ENCODE measurements at places on chromosomes 6 and 20.

DNA sequence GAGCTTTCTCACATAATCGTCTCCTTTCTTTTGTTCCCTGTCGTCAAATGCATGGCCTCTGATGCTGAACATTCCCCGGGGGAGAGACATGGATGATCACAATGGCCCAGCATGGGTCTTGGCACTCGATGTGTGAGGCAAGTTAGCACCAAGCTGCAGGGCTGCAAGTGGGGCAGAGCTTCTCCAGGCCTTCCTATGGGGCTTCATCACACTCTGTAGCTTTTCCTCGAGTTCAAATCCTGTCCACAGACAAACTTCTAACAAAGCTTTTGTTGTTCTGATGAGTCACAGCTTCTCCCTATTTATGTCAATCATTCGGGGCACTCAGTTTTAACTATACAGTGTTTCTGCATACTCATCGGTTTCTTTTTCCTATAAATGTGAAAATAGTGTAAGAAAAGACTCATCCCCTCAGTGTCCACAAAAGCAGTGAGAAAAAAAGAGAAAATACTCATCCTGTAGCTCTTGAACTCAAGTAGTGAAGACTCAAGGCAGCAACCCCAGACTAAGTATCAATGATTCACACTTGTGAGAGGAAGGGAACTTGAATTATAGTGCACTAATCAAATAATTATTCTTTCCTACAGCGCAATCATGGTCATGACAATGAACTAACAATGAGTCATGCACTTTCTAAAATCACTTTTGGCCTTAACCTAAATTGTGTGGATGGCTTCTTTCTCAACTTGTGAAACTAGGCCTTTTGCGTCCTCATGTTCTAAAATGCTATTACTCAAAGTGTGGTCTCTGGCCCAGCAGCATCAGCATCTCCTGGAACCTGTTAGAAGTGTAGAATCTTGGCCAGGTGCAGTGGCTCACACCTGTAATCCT lies 68.4 kb upstream of the NOX3 start:
- H3K27me3 ChIP-seq = no peaks in the 10 kb centered on the region
- no peaks in the 10 kb centered on the region for H3K36me3 ChIP-seq
- peak overlapping the region; percentile 89 for H3K27ac ChIP-seq
- peaks cover 24% of the 10 kb centered on the region for H3K4me1 ChIP-seq

GRCh38 chr6:74356391-74356790 lies 660.4 kb downstream of the CD109 start:
- no peaks in the 10 kb centered on the region for H3K4me1 ChIP-seq
- no peak overlapping the region for H3K4me3 ChIP-seq
- H3K27me3 ChIP-seq = no peaks in the 10 kb centered on the region
- no peak for DNase-seq

DNA sequence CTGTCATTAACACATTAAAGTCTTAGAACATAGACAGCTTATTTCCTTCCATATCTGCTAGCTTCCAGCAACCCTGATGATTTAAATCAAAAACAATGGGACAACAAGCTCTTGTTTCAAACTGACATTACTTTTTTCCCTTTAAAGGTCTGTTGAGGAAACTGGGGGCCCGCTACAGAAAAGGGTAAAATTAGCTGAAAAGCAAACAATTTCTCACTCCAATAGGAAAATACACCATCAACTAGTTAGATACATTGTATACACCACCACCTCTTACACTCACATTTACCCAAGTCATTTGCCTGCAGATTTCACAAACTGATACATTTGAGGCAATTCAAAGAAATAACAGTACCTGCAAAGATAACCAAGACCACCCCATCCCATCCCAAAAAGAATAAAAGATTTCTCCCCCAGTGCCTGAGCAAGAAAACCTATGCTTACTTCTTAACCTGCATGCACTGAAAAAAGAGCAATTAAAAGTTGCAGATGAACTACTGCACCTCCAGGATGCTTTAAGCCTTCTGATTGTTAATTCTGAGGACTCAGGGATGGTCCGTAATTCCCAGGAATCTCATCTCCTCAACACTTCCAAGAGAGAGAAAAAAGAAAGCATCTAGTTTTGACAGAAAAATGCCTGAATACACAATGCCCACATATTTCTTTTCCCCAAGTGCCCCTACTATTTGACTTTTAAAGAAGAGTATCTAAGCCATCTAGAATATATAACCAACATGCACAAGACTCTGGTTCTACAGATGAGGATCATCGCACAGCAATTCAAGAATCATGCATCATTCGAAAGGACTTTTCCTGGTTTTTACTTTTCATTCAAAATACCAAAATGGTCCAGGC lies 5.6 kb downstream of the ZMYND8 start:
- H3K36me3 ChIP-seq = peaks cover 17% of the 10 kb centered on the region
- H3K4me3 ChIP-seq = no peak overlapping the region
- no peaks in the 10 kb centered on the region for H3K27me3 ChIP-seq
- peak overlapping the region; percentile 6 for H3K27ac ChIP-seq
- H3K4me1 ChIP-seq = peaks cover 27% of the 10 kb centered on the region

DNA sequence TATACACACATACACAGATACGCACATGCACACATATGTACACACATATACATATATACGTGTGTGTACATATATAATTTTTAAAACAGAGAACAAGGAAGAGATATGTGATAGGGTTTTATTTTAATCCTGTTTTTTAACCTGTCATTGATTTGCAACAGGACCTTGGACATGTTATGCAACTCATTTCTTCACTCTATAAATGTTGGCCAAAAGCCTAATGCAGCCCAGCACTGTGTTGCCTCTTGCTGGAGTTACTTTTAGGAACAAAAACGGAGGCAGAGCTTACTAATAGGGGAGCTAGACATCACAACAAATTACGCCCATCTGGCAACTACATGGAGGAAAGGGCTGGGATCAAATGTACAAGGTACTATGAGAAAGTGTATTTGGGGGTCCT lies 179.9 kb upstream of the TAB2 start:
- peaks cover 23% of the 10 kb centered on the region for H3K36me3 ChIP-seq
- H3K27me3 ChIP-seq = no peaks in the 10 kb centered on the region
- H3K4me3 ChIP-seq = no peak overlapping the region
- H3K27ac ChIP-seq = no peak overlapping the region
- H3K4me1 ChIP-seq = peaks cover 52% of the 10 kb centered on the region
- DNase-seq = no peak

DNA sequence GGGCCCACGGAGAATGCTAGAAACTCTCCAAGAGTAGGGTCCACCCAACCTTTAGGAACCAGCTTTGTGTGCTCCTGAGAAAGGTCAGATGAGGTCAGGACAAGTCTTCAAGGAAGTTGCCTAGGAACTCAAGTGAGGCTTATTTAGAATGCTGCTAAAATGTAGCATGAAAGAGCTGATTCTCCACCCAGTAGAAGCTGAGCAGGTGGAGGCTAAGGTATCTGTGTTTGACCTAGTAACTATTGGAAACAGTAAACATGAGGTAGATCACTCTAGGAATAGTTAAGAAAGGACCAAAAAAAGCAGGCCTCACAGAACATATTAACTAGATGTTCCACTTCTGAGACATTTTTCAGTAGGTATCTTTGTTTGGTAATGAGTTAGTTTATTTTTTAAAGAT lies 13.9 kb downstream of the CEP43 start:
- H3K36me3 ChIP-seq = peaks cover 16% of the 10 kb centered on the region
- H3K4me3 ChIP-seq = no peak overlapping the region
- no peak overlapping the region for H3K27ac ChIP-seq

DNA sequence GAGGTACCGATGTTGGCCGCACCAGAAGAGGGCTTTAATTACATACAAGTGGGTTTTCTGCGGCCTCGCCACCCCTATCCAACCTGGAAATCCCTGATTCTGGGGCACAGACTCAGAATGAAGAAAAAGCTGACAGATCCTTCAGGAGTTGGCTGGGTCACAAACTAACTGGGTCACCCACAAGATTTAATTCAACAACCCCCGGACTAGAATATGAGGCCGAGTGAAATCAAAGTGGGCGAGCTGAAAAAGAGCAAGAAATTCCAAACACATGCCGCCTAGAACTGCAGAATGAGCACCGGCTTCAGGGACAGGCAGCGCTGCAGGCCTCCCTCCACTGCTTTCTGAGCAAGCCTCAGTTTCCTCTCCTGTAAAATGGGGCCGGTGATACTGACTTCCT lies 30.0 kb downstream of the GRM4 start:
- no peak for DNase-seq
- no peaks in the 10 kb centered on the region for H3K4me1 ChIP-seq
- no peak overlapping the region for H3K4me3 ChIP-seq

GRCh38 chr20:17933711-17934110 lies 34.9 kb downstream of the SNX5 start:
- DNase-seq = no peak
- H3K36me3 ChIP-seq = no peaks in the 10 kb centered on the region
- H3K27ac ChIP-seq = no peak overlapping the region
- H3K4me3 ChIP-seq = no peak overlapping the region
- H3K4me1 ChIP-seq = peaks cover 14% of the 10 kb centered on the region

DNA sequence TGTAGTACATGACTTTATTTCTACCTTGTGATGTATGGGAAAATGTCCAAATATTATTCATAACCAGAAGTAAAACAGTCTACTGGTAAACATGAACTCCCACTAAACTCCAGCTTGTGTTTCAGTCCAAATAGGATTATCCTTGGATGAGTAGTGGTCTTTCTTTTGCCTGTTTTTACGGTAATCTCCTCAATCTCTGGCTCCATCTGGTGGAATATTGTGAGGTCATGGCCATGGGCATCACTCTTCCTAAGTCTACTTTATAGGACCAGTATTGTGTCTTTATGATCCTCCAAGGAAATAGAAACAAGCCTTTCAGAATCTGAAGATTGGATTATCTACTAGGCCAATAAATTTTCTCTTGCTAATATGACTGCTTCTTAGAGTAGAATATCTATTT lies 505.0 kb downstream of the BMP2 start:
- no peak overlapping the region for H3K4me3 ChIP-seq
- no peaks in the 10 kb centered on the region for H3K36me3 ChIP-seq
- H3K27me3 ChIP-seq = no peaks in the 10 kb centered on the region
- H3K4me1 ChIP-seq = no peaks in the 10 kb centered on the region
- no peak for DNase-seq

GRCh38 chr20:57416296-57417022 lies 25.3 kb downstream of the RBM38 start:
- H3K36me3 ChIP-seq = no peaks in the 10 kb centered on the region
- DNase-seq = no peak
- no peaks in the 10 kb centered on the region for H3K4me1 ChIP-seq
- no peak overlapping the region for H3K27ac ChIP-seq
- H3K4me3 ChIP-seq = no peak overlapping the region
- H3K27me3 ChIP-seq = no peaks in the 10 kb centered on the region

DNA sequence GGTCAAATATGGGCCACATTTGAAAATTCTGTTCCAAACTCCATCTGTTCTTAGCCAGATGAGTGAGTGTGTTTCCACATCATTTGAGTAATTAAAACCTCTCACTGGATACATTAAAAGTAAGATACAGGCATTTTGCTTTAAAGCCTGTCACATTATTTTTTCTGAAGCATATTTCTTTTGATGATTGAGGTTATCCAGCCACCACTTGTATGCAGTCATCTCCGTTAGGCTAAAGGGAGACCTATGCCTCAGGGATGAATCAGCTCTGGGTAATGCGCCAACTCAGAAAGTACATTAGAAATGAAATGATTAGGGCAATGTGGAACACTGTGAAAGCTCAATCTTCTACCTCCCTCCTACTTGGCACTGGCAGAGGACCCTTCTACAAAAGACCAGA lies 90.7 kb downstream of the SNAP25 start:
- H3K27me3 ChIP-seq = peaks cover 27% of the 10 kb centered on the region
- H3K27ac ChIP-seq = no peak overlapping the region
- H3K4me1 ChIP-seq = no peaks in the 10 kb centered on the region
- H3K36me3 ChIP-seq = no peaks in the 10 kb centered on the region
- H3K4me3 ChIP-seq = no peak overlapping the region

DNA sequence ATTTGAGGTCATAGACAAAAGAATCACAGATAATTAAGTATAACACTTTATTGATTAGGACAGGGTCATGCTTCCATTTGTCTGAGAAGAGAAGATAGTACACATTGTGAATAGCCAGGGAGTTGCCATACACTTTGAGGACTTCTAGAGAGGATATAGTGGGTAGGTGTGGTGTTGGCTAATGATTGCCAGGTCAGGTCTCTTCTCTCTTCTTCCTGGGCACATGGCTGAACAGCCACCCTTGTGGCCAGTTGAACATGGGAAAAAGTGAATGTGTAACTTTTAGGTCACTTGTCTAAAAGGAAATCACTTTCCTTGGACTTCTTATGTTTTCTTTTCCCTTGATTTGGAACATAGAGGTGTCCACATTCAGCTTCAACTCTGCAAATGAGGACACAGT lies 772.1 kb upstream of the MAP3K7 start:
- H3K27ac ChIP-seq = no peak overlapping the region
- no peak for DNase-seq
- no peak overlapping the region for H3K4me3 ChIP-seq

DNA sequence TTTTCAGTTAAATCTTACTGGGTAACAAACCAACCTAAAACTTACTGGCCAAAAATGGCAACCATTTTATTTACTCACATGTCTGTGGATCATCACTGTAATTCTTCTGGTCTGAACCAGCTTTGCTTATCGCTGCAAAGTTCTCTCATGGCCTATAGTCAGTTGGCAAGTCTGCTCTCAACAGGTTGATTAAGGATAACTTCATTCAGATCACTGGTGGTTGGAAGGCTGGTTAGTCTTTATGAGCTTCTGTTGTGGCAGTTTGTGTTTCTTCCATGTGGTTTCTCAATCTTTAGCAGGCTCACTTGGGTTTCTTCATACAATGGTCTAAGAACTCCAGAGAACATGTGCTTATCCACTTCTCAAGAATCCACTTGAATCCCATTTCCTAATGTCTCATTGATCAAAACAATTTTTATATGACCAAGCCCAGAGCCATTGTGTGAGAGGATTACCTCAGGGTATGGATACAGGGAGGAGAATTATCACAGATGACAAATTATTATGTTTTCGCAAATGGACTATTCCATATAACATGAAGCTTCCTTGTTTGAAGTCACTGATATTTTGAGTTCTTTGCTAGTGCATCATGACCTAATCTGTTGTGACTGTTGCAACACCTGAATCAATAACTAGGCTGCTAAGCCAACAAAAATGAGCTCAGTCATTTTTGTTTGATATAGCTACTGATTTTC lies 155.4 kb upstream of the BMP2 start:
- no peak overlapping the region for H3K4me3 ChIP-seq
- no peak overlapping the region for H3K27ac ChIP-seq
- no peaks in the 10 kb centered on the region for H3K4me1 ChIP-seq

DNA sequence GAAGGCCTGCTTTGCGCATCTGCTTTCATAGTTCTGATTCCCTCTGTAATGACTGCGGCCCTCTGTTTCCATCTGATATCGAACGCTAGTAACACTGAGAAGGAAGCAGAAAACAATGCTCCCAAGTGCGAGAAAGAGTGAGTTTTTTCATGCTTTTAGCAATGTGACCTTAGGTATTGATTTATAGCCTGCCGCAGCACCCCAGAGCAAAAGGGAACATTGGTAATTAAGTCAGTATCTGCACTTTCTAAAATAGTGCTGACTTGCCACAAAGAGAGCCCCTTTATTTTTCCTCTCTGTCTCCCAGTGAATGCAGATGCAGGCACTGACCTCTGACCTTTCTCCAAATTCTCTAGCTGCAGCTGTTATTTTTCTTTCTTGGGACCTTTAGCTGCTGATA lies 129.8 kb downstream of the HDGFL1 start:
- H3K36me3 ChIP-seq = no peaks in the 10 kb centered on the region
- H3K27ac ChIP-seq = no peak overlapping the region
- H3K4me1 ChIP-seq = no peaks in the 10 kb centered on the region
- H3K4me3 ChIP-seq = no peak overlapping the region
- DNase-seq = no peak
- H3K27me3 ChIP-seq = no peaks in the 10 kb centered on the region

- no peak overlapping the region for H3K27ac ChIP-seq
- no peak for DNase-seq
- H3K4me3 ChIP-seq = no peak overlapping the region
- no peaks in the 10 kb centered on the region for H3K4me1 ChIP-seq
- H3K36me3 ChIP-seq = no peaks in the 10 kb centered on the region
These were observed 221.6 kb downstream of the OGFRL1 start for GRCh38 chr6:71510057-71510713.

Data from activated T-cell treated with anti-CD3 and anti-CD28 coated beads, Interleukin-2, amount 50 U/mL, for 72 hours (primary cell).